ENCODE measurements at places on chromosomes 4 and X.
A peak's percentile ranks its signal among the peaks of the same experiment; 100 is the strongest.

DNA sequence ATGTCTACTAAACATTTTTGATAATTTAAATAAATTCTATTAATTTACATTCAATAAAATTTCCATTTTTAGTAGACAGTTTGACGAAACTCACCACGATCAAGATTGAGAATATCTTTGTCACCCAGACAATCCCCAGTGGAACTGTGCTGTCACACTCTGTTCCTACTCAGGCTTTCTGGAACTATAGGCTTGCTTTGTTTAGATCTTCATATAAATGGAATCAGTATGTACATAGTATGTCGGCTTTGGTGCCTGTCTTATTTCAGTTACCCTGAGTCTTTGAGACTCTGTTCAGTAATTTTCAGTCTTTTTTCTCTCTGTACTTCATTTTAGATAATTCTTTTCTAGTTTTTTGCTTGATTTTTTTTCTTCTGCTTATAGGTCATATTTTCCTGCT is 163.5 kb upstream of the EMCN start:
- no peak for DNase-seq

DNA sequence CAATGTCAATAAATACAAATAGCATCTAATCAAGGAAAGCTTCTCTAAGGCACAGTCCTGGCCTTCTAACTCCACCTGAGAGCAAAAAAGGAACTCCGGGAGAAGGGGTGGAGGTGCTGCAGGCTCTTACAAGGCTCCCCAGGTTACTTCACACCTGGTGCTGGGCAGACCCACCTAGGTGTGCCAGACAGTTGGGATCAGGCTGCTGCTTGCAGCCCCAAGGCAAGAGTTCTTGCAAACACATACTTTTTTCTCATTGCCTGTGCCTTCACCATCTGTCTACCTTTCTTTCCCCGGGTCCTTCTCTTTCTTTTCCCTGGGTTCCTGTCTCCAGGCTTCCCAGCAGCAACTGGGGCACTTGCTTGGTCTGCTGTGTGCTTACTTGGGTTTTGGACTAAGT is 81.4 kb upstream of the STIM2 start:
- DNase-seq: no peak

DNA sequence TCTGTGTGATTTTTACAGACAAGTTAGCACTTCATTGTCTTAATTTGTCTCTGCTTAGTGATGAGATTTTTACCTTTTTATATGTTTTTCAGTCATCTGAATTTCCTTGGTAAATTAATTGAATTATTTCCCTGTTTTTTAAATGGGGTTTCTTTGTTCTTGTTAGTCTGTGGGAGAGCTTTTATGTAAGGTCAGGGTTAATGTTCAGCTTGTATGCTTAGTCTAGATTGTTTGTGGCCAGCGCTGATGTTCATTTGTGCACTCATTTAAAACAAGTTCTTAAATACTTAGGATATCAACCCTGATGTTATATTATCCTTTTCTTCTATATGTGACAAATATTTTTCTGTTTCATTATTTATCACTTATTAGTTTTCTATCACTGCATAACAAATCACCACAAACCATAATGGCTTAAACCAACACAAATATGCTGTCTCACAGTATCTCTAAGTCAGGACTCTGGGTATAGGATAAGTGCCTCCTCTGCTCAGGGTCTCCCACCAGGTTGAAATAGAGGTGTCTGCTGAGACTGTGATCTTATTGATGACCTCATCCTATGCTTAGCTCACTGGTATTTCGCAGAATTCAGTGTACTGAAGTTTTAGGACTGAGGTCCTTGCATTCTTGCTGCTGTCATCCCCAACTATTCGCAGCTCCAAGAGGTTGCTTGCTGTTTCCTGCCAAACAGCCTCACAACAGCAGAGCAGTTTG is 53.2 kb downstream of the ATP10D start:
- DNase-seq: no peak

- DNase-seq: no peak
Observed at GRCh38 chrX:25143596-25143995, 127.8 kb upstream of the ARX start.

DNA sequence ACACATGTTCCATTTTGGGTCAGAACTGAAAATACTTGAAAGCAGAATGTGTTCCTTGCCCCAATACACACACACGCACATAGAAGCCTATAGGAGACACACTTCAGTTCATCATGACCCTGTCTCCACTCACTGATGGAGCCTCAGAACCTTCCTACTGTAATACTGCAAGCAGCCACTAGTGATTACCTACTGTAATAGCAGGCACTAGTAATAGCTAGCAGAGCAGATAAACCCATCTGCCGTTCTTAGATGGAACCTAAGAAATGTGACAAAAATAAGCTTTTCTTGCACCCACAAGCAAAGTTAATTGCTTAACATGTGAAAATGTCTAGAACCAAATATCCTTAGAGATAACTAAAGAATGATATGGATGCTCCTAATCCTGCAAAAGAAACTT is 13.6 kb downstream of the AMTN start:
- DNase-seq: peak; percentile 16

GRCh38 chr4:26406346-26406975 is 83.8 kb downstream of the CCKAR start:
- DNase-seq: no peak

DNA sequence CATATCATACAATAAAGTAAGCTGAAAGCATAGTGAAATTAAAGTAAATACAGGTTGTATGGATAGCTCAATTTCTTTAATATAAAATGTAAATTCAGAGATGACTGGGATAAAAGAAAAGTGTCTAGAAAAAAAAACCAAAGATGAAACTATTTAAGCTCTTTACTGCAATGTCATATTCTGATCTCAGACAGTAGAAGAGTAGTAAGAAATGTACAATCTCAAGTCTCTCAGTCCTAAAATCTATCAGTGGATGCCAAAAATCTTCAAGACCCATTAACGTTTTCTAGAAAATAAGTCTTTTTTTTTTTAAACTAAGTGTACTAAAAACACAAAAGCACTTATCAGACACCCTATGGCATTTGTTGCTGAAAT is 13.8 kb downstream of the MGARP start:
- no peak for DNase-seq

DNA sequence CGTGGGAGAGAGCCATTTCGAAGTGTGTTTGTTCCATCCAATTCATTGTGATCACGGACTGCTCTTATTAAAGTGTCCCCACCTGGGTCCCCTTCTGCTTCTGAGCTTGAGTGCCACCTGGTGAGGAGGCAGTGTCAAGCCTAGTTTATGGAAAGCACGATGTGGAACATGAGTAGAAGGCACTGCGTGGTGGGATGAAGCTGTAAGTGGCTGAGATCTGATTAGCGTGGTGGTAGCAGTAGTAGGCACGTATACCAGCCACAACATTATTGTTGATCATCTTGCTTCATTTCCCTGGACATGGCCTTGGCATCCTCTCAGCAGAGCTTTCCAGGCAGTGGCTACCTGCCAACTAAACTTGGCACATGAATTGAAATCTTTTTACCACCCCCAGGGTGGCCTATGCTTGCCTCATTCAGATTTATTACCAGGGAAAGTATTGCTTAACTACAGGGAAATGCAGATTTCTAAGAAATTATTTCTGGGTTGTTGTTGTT is 46.4 kb downstream of the GPAT3 start:
- DNase-seq: no peak

DNA sequence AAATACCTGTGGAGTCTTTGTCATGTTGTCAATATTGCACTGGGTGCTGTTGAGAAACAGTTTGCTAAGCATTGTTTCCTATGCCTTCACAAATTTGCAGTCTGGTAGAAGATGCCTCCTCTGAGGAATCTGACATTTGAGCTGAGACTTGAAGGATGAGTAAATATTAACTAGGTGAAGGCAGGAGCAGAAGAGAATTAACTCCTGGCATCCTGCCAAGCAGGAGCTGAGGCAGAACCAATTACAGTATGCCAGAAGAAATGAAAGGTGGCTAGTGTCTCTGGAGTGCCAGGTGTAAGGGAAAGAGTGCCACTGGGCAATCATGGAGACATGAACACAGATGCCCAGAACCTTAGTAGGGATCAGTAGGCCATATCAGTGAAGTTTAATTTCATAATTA is 1778.2 kb upstream of the PCDH10 start:
- no peak for DNase-seq

GRCh38 chr4:150259861-150260567 is 181.8 kb downstream of the DCLK2 start:
- no peak for DNase-seq

GRCh38 chr4:104294811-104295210 is 199.9 kb downstream of the CXXC4 start:
- DNase-seq: no peak

DNA sequence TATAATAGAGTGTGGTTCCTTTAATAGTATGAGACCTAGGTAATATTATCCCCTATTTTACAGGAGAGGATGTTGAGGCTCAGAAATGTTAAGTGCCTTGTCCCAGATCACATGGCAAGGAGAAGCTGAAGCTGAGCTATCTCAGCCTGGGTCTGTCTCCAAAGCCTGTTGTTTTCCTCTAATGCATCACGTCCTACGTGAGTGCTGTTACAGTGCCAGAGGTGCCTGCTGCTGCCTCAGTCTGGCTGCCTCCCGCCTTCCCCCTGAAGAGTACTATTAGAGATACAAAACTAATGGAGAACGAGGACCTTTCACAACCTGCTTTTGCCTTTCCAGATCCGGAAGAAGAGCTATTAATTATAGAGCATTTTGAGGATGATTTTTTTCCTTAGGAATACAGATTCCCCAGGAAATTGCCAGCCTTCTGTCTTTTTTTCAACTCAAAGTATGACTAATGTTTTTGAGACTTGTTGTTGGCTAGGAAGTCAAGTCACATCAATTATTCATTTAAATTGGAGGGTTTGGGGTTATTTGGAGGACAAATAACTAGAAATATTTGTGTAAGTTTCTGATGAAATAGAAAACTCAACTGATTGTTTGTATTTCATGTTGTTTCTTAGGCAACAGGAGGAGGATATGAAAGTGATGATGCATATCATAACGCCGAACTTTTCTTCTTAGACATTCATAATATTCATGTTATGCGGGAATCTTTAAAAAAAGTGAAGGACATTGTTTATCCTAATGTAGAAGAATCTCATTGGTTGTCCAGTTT is 43.9 kb upstream of the MTMR1 start:
- DNase-seq: no peak

GRCh38 chr4:76199664-76200211 is 13.9 kb downstream of the SCARB2 start:
- no peak for DNase-seq

DNA sequence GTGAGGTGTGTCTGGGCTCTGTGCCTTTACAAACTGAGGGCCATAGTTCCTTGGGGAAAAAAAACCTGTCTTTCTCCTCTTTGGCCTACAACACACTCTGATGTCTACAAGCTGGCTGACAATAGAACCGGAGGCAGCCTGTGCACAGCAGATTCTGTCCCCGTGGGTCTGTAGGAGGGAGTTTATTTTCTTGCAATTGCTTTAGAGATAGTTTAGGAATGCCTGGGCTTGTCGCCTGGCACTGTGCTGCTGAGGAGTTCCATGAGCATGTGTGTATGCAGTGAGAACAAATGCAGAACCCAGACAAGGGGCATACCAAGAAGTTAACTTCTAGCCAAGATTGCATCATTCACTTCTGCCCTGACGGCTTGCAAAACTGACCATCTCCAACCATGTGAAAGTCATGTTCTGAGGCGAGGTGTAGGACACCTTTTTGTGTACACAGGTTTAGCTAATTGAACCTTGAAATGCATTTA is 54.1 kb downstream of the CCNI start:
- DNase-seq: no peak

- no peak for DNase-seq
Observed at GRCh38 chr4:14415146-14415545, 587.1 kb upstream of the CPEB2 start.

- DNase-seq: no peak
Observed at GRCh38 chr4:185040523-185040922, 22.2 kb downstream of the HELT start.

DNA sequence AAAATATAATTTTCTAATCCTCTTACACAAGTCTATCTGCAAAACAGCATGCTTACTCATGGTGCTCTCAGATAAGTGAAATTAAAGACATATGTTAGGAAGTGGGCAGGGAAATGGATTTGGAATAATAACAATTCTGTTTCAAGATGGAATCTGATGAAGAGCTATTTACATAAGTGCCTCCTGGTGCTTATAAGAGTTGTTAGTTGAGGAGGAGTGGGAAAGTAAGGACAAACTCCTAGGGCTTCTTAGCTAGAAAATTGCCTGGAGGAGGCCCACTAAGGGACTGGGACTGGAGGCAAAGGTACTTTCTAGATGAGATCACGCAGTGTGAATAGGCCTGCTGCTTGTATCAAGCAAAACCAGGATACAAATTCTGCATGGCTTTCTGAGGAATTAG is 939.8 kb downstream of the GLUD2 start:
- DNase-seq: no peak
